ENCODE measurements at places on chromosomes 5 and 9. TPM values are rescaled to one million over a fixed set of nuclear protein-coding genes. Genes with fewer than 3 reads are reported as not detected.

DNA sequence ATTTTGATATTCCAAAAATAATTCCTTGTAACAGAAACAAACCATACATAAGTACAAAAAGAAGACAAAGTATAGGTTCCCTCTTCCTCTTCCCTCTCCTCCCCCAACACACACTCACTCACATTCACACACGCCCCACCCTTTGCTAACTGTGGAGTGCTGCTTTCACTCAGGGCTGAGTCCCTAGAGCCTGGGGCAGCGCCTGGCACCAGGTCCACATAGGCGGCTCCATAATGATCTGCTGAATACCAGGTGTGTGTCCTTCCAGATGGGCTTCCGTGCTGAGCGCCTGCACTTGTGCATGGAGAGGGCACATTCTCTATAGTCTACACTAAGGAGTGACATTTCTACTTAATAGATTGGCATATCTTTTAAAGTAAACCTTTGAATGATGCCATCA is 3.7 kb downstream of the SEMA4D start:
- no peaks in the 10 kb centered on the region for H3K27me3 ChIP-seq
- H3K4me3 ChIP-seq = no peak overlapping the region
- H3K27ac ChIP-seq = no peak overlapping the region
- no peak for DNase-seq

DNA sequence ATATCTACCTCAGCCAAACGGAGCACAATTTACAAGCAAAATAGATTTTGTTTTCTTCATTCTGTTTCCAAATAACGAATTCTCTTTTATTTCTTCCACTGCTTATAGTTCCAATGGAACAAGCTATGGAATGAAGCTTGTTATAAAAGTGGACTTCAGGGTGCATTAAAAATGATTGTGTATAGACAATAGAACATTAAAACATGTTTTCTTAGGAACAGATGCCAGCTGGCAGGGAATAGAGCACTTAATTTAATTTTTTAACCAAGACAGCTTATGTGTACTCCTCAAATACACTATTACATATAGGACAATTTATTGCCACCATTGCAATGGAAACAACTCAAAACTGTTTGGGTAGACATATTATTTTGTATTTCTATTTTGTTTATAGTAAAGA is 860.1 kb upstream of the TYRP1 start:
- H3K4me3 ChIP-seq = no peak overlapping the region
- H3K27me3 ChIP-seq = no peaks in the 10 kb centered on the region
- no peak for DNase-seq
- no peak overlapping the region for H3K27ac ChIP-seq

- no peak overlapping the region for H3K27ac ChIP-seq
- no peak for DNase-seq
- H3K4me1 ChIP-seq = peaks cover 15% of the 10 kb centered on the region
- no peak overlapping the region for H3K4me3 ChIP-seq
- peaks cover 15% of the 10 kb centered on the region for H3K36me3 ChIP-seq
- no peaks in the 10 kb centered on the region for H3K27me3 ChIP-seq
Observed at GRCh38 chr5:131355971-131356528, 92.2 kb downstream of the CDC42SE2 start.

GRCh38 chr9:84945878-84946538 is 276.5 kb downstream of the NTRK2 start:
- no peak overlapping the region for H3K27ac ChIP-seq
- H3K27me3 ChIP-seq = no peaks in the 10 kb centered on the region

DNA sequence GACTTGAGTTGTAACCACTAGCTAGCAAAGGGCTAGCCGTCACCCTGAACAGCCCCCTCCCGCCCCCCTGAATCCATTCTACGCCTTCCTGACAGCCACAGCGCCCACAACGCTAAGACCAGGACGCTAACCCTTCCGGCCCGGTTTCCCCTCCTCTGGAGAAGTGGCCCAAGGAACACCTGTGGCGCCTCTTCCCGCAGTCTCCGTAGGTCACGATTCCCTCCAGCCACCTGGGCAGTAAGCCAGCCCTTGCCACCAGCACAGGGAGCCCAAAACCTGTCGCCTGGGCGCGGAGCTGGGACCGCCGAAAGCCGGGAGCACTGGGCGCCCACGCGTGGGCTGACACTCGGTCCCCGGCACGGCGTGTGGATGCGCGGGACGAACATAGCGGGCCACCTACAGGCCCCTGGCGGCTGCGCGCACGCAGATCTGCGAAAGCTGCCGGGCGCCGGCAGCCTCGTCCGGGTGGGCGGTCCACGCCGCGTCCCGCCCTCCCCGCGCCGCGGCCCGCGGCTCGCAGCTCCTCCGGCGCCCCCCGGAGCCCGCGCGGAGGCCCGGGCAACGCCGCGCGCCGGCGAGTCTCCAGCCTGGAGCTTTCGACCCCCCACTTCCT is 596 bp downstream of the IRF1 start:
- DNase-seq = peak; percentile 61
- H3K27me3 ChIP-seq = no peaks in the 10 kb centered on the region
- H3K4me1 ChIP-seq = peaks cover 38% of the 10 kb centered on the region
- H3K27ac ChIP-seq = peak overlapping the region; percentile 92

DNA sequence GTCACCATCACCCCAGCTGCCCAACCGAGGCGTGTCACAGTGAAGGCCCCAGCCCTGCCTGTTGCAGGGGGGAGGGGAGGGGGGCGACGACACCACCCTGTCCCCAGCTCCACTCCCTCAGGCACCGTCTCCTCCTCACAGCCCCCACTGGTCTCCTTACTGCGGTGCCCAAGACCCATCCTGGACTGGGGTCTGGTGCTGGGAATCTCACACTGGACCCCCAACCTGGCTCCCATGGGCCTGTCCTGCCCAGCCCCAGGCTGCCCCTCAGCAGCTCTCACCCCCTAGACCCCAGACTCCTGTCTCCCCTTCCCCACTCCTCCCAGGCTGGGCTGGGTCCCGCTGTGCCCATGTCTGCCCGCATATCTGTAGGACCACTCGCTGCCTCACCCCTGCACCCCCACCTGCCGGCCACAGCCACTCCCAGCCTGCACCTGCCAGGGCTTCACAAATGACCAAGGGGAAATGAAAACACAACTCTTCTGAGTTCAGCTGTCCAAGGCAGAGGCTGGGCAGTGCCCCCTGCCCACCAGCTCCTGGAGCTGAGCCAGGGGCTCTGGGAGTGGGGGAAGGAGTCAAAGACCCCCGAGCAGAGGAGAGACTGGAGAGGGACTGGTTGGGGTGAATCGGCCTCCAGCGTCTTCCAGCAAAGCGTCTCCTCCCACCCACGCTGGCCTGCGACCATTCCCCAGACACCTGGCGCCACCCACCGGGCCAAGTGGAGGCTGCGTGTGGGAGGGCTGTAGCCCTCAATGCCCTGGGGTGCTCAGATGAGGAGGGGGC is 32.6 kb upstream of the EGFL7 start:
- no peak for DNase-seq
- H3K4me3 ChIP-seq = no peak overlapping the region
- H3K4me1 ChIP-seq = peaks cover 21% of the 10 kb centered on the region
- H3K36me3 ChIP-seq = no peaks in the 10 kb centered on the region

DNA sequence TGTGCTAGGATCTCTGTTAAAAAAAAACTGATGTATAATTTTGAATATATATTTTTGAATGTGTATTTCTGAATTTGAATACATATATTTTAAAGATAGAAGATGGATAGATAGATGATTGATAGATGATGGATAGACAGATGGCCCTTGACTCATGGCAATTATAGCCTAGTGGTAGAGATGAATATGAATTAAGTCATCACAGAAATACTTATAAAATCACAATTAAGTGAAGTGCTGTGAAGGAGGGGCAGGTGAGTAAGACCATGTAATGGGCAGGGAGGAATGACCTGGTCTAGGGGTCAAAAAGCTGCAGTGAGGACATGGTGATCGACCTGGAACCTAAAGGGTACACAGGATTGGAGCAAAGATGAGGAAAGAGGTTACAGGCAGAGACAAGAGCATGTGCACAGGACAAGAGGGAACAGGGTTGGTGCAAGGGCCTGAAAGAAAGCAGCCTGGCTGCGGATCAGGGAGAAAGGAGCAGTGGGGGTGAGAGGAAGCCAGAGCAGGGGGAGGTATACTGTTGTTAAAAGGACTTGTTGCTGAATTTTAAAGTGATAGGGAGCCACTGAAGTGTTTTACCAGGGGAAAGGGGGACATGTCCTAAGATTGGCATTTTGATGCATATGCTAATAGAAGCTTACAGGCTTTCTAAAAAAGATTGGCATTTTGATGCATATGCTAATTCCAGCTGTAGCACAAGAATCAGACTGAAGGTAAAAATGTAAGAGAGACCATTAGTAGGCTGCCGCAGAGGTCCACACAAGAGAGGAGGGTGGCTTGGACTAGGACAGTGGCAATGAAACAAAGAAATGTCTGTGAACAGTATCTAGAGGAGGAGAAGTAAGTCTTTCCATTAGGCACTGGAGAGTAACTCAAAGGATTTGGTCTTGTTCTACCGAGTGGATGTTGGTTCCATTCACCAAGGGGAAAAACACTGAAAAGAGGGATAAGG is 527.8 kb downstream of the AGTPBP1 start:
- no peaks in the 10 kb centered on the region for H3K4me1 ChIP-seq
- H3K27ac ChIP-seq = no peak overlapping the region
- DNase-seq = no peak
- H3K36me3 ChIP-seq = no peaks in the 10 kb centered on the region

DNA sequence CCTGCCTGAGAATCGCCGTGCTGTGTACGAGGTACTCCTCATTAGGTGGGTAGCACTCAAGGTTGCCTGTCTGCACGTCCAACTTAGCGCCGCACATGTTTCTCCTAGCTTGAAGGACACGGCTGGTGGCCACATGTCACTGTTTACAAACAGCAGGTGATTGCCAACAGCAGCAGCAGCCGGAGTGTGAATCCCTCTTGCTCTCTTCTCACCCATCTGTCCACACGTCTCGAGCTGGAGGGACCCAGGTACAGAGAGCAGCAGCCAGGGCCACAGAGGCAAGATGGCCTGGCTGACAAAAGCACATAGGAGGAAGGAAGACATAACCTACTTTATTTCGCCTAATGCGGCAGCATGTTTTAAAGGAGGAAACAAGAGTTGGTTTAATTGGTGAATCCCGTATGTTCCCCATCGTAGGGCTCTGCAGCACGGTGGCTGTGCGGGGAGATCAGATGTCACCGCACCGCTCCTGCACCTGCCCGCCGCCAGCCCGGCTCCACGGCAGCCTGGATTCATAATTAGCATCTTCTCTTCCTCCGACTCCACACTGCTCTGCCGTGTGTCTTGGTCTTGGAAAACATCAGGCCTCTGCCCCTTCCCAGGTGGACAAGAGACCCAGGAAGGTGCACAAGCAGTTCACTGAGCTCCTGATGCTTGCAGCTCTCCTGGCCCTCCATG is 201.6 kb upstream of the IRX1 start:
- H3K27ac ChIP-seq = no peak overlapping the region
- H3K4me1 ChIP-seq = no peaks in the 10 kb centered on the region
- DNase-seq = no peak
- H3K27me3 ChIP-seq = no peaks in the 10 kb centered on the region
- no peak overlapping the region for H3K4me3 ChIP-seq
- H3K36me3 ChIP-seq = no peaks in the 10 kb centered on the region

GRCh38 chr9:110257956-110258355 is 1.6 kb upstream of the TXN start:
- H3K36me3 ChIP-seq = peaks cover 14% of the 10 kb centered on the region
- H3K27me3 ChIP-seq = no peaks in the 10 kb centered on the region
- no peak for DNase-seq
- no peak overlapping the region for H3K4me3 ChIP-seq
- H3K4me1 ChIP-seq = peaks cover 23% of the 10 kb centered on the region

GRCh38 chr9:74876382-74876949 is 11.3 kb downstream of the TRPM6 start:
- H3K27me3 ChIP-seq = no peaks in the 10 kb centered on the region
- H3K27ac ChIP-seq = no peak overlapping the region
- no peaks in the 10 kb centered on the region for H3K4me1 ChIP-seq
- H3K4me3 ChIP-seq = no peak overlapping the region

DNA sequence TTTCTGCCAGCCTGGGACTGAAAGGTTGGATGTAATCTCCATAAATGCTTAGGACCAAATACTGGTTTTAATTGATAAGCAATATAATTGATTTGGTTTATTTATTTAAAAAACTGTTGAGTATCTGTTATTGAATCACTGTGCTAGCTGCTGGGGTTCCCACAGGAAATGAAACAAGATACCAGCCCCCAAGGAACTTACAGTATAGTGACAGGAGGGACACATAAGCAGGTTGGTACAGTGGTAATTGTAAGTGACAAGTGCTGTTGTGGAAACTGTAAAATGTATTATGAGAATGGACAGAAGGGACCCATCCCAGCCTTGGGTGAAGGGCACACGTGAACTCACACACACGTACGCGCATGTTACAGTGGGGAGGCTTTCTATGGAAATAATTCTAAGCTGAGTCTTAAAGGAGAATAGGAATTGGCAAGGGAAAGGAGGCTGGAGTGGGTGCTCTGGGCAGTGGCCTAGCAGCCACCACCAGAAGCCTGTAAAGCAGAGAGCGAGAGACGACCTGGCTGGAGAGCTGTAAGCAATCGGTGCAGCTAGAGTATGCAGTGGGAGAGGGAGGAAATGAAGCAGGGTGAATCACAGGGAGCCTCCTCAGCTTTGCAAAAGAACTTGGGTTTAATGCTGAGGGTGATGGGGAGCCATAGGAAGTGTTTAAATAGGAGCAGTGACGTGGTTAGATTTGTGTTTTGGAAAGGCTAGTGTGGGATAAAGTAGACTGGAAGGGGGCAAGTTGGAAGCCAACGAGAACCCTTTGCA is 39.3 kb downstream of the GLRA1 start:
- H3K27ac ChIP-seq = no peak overlapping the region
- no peaks in the 10 kb centered on the region for H3K4me1 ChIP-seq
- no peak overlapping the region for H3K4me3 ChIP-seq
- H3K36me3 ChIP-seq = no peaks in the 10 kb centered on the region

GRCh38 chr5:127769386-127769785 is 66.2 kb downstream of the CCDC192 start:
- no peak overlapping the region for H3K4me3 ChIP-seq
- no peaks in the 10 kb centered on the region for H3K36me3 ChIP-seq
- peaks cover 5% of the 10 kb centered on the region for H3K4me1 ChIP-seq
- no peaks in the 10 kb centered on the region for H3K27me3 ChIP-seq
- no peak for DNase-seq
- no peak overlapping the region for H3K27ac ChIP-seq

- H3K27me3 ChIP-seq = no peaks in the 10 kb centered on the region
- peaks cover 4% of the 10 kb centered on the region for H3K4me1 ChIP-seq
- no peak for DNase-seq
- H3K27ac ChIP-seq = no peak overlapping the region
- no peak overlapping the region for H3K4me3 ChIP-seq
Observed at GRCh38 chr9:126952205-126952977, 37.8 kb downstream of the RALGPS1 start.

DNA sequence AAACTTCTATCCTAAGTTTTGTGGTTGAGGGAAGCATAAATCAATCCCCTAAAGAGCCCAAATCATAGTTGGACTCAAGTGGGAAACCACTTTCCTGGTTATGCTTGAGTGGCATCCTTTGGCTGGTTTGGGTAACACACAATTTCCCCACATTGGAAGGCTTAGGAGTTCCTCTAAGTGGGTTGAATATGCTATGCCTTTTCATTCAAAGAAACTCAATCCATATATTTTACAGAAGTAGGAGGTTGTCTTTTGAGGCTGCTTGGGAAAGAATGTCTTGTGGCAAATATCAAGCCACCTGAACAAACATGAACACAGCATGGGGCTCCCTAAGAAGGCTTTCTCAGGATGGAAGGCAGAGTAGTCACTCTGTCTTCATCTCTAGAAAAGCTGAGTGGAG is 121.1 kb downstream of the SPATA31D1 start:
- H3K27me3 ChIP-seq = 0 out of 2 replicates have a peak, but pooled peaks cover 4% of the 10 kb centered on the region
- H3K4me3 ChIP-seq = no peak overlapping the region
- no peak overlapping the region for H3K27ac ChIP-seq
- peaks cover 7% of the 10 kb centered on the region for H3K4me1 ChIP-seq
- H3K36me3 ChIP-seq = no peaks in the 10 kb centered on the region

The PCDHB9 gene
- total RNA-seq = 3.8 TPM

The CYLC2 gene
- not detected for total RNA-seq

The GABBR2 gene
- total RNA-seq = not detected

The NR2F1-AS1 gene
- total RNA-seq = 6.0 TPM

The RETREG1 gene
- 1.7 TPM for total RNA-seq

The CDKN2B gene
- 22.3 TPM for total RNA-seq

The HTR1A gene
- not detected for total RNA-seq
